ENCODE measurements at places on chromosomes 4 and X.

GRCh38 chrX:10233173-10233572 is 76.4 kb downstream of the CLCN4 start:
- DNase-seq = no peak

GRCh38 chrX:103776546-103776945 is at the start of gene PLP1:
Gene PLP1 (plus strand): TSS chrX:103776840. CDS start chrX:103776996, 156 bp downstream.
- no peak for DNase-seq

GRCh38 chr4:156969101-156969500 is 2.5 kb downstream of the PDGFC start:
- no peak for DNase-seq

DNA sequence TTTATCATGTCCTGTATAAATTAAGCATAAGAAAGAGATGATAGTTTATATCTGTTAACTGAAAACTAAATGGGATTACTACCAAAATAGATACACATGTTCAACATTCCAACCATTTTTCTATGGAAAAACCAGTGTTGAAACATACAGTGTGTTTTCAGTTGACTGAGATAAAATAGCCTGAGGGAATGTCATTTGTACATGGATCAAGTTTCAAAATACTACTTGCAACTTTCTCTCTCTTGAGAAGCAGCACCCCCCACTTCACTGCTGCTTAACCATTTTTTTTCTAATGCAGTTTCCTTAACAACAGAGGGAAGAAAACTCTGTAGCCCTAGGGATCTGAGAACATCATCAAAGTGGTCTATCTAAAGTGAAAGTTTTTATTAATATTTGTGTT is 70.8 kb downstream of the NPNT start:
- no peak for DNase-seq

- peak; percentile 35 for DNase-seq
These were observed 20.8 kb upstream of the PRPS2 start for GRCh38 chrX:12770440-12770839.

DNA sequence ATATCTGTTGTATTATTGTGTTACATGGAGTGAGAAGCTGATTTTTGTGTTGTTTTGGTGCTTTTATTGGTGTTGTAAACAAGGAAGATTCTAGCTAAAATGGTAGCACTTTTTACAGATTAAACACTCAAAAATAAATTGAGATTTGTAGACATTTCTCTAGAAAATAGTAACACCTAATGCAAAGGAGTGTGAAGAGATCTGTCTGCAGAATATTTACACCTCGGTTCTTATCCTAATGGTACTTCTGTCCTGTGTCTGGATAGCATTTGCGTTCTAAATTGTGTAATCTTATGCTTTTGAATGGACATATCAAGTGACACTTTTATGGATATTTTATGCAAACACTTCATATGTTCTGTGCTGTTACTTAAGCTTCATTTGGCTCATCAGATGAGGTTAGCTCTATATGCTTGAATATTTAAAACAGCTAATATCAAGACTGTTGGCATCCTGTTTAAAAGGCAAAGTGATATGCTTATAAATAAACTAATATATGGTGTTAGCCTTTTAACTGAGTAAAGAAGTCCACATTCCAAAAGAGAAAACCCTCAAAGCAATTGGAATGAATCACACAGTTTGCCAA is 6.0 kb downstream of the PCDH7 start:
- DNase-seq = no peak

DNA sequence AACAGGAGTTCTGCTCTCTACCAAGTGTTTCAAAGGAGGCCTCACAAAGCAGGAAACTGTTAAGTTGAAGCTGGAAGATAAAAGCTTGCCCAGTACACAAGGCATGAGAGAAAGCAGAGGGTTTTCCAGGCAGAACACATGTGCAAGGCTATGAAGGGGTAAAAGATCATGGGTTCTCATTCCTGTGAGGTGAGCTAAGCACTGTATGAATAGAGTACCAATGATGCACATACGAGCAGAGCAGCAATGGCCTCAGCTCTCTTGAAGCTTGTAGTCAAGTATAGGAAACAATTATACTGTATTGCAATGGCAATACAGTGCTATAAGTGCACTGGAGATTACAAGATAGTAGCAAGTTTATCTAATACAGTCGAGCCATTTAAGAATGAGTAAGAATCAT is 18.0 kb downstream of the TTC29 start:
- DNase-seq = no peak

GRCh38 chr4:185529413-185529812 is 5.9 kb downstream of the PDLIM3 start:
- DNase-seq = no peak

- DNase-seq = no peak
These were observed 715.6 kb upstream of the AADAT start for GRCh38 chr4:170805352-170805751.

GRCh38 chr4:165360985-165361670 is 17.7 kb upstream of the CPE start:
- DNase-seq = no peak

DNA sequence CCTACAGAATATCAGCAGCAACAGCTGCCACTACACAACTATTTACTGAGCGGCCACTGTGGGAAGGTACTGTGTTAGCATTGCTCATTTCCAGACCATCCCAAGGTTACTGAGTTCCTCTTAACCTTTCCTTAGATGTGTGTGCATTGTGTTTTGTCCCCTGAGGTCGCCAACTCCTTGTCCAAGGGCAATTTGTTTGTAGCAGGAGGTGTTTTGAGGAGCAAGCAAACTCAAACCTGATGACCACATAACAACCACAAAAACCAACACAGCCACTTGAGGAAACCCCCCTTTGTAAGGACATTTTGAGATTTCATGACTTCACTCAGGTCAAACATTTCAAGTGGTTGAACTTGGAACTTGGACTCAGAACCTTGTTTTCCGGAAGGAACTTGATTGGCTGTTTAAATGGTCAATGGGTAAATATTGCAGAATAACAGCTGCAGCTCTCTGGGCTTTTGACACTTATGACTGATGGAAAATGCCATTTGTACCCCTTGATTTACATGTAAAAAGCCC is 122.3 kb downstream of the MID1IP1 start:
- DNase-seq = no peak

GRCh38 chr4:119490335-119490734 is 138.3 kb downstream of the PDE5A start:
- DNase-seq = no peak

- DNase-seq = no peak
These were observed 210.4 kb upstream of the ARX start for GRCh38 chrX:25226151-25226550.

- no peak for DNase-seq
These were observed 41.9 kb upstream of the NSG1 start for GRCh38 chr4:4344915-4345527.

DNA sequence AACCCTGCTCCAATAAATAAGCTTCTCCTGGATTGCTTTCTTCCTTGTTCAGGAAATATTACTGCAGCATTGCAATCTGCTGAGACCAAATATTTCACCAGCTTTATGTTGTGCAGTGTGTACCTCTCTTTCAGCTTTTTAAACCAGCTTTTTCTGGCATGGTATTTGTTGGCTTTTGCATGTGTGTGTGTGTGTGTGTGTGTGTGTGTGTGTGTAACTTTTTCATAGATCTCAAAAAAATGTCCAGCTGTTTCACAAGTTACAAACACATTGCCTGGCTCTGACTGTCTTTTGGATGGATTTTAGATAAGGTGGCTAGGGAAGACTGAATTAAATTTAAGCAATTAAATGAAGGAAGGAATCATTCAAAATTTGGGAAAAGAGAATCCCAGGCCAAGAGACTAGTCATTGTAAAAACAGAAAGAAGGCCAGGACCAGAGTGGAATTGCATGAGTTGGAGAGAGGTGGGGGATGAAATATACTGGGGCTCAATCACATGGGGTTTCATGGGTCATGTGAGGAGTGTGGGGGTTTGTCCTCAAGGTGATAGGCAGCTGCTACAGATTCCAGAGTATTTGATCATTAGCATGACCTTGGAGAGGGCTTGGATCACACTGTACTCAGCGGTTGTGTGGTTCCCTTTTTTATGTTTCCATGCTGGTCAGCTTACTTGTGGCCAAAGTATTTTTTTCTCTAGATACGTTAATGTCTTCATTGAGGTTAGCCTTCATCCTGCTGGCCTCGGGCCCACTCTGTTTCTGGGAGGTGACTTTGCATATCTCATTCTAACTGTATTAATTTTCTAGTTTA is 357.7 kb upstream of the BOD1L1 start:
- DNase-seq = no peak

DNA sequence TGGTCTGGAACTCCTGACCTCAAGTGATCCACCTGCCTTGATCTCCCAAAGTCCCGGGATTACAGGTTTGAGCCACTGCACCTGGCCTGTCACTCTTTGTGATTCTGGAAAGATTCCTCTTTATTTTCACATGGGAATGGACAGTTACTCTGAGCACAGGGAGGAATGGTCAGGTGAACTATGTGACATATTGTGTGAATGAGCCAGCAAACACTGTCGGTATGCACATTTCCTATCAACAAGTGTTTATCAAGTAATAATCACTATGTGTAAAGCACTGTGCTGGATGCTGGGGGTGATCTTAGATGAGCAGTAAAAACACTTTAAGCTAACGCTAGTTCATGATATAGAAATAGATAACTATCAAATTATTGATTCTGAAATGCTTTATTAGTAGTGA is 97.5 kb downstream of the LIMCH1 start:
- no peak for DNase-seq

GRCh38 chr4:168220893-168221292 is 97.7 kb downstream of the DDX60 start:
- no peak for DNase-seq

- no peak for DNase-seq
These were observed 108.6 kb downstream of the TNIP2 start for GRCh38 chr4:2647403-2648158.

DNA sequence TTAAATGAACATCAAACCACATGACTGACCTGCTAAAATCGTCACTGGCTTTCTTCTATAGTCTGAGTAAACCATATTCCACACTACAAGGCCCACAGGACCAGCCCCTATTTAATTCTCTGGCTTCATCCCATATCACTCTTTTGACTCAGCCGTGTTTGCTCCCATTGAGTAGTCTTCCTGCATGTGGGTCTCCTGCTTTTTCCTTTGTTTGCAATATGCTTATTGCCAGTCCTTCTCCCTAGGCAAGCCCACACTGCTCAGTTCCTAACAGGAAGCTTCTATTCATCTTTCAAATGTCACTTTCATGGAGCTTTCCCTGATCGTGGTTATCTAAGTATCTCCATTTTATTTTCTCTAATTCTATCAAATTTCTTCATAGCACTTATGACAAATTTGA is 329.6 kb downstream of the RAPGEF2 start:
- no peak for DNase-seq

DNA sequence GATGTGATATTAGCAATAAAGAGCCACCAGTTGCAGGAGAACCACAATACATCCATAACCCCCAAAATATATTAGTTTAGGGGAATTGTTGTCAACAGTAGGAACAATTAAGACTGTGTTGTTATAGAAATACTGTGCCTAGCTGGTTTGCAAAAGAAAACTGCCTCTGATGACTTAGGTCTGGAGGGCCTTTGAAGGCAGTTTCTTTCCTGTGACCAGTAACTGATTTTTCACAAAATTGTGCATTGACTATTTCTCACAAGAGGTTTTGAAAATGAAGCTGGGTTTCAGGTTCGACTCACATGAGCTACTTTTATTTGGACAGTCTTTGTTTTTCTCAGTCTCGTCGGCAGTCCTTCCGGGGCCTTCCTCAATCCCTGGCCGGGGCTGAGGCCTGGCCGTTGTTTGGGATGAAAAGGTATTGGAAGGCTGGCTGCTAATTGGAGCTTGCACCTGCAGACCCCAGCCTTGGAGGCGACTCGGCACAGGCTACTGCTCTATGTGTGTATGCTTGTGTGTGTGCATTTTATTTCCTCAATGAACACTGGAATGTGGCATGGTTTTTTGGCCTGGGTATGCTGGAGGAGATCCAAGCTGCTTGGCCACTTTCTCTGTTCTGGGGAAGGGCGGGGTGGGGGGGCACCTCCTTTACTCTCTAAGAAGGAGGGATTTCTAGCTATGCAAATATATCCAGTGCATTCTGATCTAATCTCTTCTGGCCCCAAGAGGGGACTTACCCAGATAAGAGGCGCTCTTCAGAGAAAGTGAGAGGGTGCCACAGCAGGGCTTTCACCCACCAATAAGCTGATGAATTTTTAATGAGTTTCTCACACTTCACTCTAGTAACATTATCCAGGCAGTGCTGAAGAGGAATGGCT is 49.5 kb upstream of the LNX1 start:
- no peak for DNase-seq

DNA sequence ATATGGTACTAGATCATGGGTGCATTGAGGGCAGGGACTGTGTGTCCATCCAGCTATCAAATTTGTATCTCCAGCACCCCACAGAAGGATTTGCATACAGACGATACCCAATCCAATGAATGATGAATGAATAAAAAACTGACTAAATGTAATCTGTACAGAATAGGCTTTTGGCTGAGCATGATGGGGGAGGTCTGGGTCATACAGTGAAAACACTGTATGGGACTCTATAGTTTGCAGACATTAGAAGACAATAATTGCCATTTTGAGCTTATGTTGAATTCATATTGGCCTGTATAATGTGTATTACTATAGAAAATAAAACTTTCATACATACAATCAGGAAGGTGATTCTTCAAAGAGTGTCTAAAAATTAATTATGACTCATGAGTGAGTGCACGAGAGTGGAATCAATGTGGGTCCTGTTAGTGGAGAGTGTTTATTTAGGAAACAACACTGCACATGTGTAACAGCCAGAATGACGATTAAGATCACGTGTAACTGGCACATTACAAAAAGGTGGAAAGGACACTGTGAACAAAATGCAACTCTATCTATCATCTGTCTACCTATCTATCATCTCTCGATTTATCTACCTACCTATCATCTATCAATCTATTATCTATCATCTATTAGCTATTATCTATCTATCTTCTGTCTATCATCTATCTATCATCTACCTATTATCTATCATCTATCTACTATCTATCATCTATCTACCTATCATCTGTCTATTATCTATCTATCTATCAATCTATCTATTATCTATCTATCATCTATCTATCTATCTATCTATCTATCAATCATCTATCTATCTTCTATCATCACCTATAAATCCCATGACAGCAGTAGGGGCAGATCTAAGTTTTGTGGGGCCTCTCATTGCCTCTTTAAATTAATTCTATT is 201.3 kb downstream of the PTTG2 start:
- DNase-seq = no peak

DNA sequence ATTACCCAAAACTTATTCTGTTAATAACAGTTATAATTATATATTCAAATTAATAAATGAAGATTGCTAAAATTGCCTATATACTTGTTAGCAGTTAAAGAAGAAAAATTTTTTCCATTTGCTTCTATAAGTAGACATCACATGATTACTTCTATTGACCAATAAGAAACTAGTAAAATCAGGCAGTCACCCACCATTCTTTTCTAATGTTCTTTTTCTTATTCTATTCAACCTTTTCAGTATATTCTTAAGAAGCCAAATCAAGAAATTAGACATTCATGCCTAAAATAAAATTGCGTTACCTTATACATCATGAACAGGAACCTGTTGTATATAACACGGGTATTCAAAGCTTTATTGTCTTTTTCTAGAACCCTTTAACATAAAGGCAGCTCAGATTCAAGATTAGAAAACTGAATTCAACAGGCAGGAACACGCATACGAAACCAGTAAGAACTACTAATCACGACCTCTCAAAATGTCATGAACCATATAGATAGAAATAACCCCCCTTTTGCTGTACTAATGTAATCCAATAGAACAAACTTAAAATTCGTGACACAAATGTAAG is 568.1 kb upstream of the DIPK2B start:
- DNase-seq = no peak

- no peak for DNase-seq
These were observed 2.8 kb downstream of the RENBP start for GRCh38 chrX:153941336-153942252.
